Mucosa of descending colon (tissue), 3 donors: ENCODE measurements at places on chromosomes 1 and 21.

GRCh38 chr1:202807451-202807925 lies 733 bp downstream of the KDM5B start:
- DNase-seq, result peak; percentile 67

DNA sequence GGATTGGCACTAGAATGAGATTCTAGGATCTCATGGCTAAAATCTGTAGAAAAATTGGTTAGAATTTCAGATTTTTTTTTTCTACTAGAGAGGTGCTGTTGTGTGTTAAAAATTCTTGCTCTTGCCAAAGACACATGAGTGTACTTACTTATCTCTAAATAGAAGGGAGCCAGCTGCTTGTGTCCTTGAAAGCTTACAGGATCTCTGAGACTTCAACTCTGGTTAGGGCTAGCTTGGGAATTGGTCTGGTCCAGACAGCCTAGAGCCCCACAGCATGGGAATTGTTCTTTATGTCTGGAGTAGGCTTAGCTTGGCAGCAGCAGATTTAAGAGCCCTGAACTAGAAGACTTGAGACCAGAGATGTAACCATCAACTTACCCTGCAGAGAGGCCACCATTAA lies 37.3 kb downstream of the MACO1 start:
- DNase-seq, result no peak

DNA sequence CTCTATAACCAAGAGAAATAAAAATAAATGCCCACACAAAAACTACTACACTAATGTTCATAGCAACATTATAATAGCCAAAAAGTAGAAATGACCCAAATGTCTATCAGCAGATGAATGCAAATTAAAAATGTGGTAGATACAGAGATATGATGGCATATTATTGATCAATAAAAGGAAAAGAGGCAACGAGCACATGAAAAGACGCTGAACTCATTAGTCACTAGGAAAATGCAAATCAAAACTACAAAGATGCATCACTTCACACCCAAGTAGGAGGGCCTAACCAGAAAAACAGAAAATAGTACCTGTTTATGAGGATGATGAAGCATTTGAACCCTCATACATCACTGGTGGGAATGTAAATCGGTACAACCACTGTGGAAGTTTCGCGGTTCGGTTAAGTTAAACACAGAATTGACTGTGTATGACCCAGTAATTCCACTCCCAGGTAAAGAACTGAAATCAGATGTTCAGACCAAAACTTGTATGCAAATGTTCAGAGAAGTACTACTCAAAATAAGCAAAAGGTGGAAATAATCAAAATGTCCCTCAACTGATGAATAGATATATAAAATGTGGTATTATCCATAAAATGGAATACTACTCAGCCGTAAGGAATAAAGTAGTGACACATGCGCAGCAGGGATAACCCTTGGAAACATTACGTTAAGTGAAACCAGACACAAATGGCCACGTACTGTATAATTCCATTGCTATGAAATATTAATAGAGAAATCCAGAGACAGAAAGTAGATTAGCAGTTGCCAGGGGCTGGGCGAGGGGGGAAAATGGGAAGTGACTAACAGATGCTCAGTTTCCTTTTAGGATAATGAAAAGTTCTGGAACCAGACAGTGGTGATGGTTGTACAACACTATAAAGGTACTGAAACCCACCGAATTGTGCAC lies 3.1 kb downstream of the USP48 start:
- no peak for DNase-seq

GRCh38 chr1:246111570-246111969 lies 395.5 kb downstream of the SMYD3 start:
- DNase-seq, result no peak

DNA sequence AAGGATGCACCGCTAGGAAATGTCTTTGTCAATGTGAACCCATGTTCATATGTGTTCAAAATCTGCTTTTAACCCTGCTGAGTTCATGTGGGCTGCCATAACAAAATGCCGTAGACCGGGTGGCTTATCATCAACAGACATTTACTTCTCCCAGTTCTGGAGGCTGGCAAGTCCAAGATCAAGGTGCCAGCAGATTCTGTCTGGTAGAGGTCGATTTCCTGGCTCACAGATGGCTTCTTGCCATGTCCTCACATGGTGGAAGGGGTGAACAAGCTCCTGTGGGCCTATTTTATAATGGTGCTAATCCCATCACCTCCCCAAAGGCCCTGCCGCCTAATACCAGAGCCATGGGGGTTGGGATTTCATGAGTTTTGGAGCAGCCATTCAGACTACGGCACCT lies 4.6 kb upstream of the CDCP2 start:
- no peak for DNase-seq

GRCh38 chr1:220313576-220313975 lies 41.3 kb upstream of the RAB3GAP2 start:
- DNase-seq, result no peak

DNA sequence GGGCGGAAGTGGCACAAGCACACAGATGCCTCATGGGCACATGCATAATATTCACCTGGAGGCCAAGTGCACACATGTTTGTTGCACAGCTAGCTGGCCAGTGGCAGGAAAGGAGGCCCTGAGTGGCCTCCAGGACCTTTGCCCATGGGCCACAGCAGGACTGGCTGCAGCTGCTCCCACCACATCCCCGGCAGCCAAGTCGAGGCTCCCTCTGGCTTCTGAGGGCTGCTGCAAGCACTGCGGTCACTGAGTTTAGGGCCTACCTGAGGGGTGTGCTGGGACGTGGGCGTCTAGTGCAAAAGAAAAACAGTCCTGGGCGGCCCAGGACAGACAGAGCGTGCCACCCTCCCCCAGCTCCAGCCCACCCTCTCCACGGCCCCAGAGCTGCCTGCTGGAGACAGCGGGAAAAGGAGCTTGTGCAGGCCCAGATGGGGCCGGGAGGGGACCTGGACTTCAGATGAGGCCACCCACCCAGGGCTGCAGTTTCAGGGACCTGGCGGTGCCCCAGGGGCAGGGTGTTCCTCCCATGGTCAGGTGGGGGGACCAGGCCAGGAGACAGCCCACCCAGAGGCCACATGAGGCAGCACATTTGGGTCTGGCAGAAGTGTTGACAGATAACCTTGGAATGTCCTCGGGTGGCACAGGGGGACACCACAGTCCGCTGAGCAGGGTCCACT lies 265.9 kb upstream of the VAMP3 start:
- DNase-seq, result no peak

- DNase-seq, result no peak
Measured at GRCh38 chr1:160883581-160884513, 1.1 kb downstream of the ITLN1 start.

DNA sequence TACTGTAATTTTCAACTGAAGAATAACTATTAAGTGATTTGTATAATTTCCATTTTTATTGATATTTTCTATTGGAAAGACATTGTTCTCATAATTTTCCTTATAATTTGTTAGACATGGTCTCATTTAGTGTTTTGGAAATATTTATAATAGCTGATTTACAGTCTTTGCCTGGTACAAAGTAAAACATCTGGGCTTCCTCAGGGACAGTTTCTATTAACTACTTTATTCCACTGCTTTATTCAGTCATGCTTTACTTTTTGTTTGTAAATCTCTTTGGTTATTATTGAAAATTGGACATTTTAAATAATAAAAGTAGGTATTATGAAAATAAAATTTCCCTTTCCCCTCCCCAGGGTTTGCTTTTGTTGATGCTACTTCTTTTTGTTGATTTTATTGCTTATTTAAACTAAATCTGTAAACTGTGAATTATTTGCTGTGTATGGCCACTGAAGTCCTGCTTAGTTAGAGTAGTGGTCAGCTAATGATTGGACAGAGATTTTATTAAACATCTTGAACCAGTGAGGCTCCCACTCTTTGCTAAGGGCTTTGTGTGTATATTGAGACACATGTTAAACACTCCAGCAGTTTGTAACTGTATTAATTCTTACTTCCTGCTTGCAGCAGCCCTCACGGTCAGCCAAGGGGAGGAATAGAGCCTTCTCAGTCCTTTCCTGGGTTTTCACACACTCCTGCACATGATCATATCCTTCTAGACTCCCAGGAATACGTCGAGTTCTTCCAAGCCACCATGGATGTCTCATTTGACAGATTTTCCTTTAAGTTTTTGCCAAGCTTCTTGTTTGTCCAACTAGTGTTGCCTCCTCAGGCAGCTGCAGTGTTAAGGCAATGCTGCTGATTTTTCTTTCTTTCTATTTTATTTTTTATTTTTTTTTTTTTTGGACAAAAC lies 994.6 kb upstream of the PRMT6 start:
- DNase-seq, result no peak

DNA sequence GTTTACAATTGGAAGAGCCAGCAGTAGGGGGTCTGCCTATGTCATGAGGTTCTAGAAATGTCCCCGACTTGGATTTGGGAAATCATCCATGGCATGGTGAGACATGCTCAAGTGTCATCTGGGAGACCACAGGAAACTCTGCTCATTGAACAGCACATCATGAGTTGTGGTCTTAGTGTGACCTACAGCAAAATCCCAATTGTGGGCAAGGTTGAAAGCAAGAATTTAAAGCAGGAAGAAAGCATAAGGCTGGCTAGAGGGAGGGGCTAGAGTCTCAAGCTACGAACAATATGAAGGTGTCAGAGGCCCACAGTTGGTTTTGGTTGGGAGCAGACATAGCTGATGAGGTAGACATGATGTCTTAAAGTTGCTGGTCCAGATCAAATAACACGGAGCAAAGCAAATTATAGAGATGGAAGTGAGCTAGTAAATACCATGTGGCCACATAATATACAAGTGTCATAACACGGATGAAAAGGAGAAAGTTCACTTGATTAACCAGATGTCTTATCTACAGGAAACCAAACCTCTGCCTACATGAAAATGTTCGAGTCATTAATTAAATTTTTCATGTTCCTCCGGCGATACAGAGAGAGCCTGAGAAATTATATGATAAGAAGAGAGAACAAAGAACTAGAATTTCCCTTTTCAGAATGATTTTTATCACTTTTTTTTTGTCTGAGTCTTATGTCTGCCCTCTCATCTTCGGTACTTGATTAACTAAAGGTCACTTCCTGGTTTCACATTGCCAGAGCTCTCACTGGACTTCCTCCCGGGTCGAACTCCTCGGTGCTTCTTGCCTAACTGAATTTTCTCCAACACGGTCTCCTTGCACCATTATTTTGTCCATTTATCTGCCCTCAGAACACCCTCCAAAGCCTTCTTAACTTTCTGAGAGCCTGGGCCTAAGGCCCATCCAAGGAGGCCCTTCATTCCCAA lies 67.5 kb upstream of the DUSP10 start:
- no peak for DNase-seq

- DNase-seq, result peak; percentile 9
Measured at GRCh38 chr21:17370263-17370662, 142.6 kb upstream of the CXADR start.

GRCh38 chr21:14533499-14534428 lies 12.4 kb downstream of the SAMSN1 start:
- DNase-seq, result no peak

- DNase-seq, result no peak
Measured at GRCh38 chr1:191634801-191635508, 523.3 kb upstream of the RGS18 start.

DNA sequence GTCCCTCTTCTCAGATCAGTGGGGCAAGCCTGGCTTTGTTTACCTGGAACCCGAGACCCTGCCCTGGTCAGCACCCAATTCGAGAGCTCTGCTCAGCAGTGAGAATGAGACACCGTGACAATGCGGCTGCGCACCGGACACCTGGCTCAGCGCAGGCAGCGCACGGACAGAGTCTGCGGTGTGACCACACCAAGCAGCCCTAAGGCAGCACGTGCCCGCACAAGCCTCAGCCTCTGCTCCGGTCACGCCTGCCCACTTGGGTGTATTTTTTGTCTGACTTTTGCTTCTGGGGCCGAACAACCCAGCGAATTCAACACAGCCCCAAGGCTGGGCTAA lies 4.7 kb downstream of the KRTAP10-8 start:
- no peak for DNase-seq

GRCh38 chr1:214604523-214604922 lies 1.5 kb downstream of the CENPF start:
- DNase-seq, result no peak

DNA sequence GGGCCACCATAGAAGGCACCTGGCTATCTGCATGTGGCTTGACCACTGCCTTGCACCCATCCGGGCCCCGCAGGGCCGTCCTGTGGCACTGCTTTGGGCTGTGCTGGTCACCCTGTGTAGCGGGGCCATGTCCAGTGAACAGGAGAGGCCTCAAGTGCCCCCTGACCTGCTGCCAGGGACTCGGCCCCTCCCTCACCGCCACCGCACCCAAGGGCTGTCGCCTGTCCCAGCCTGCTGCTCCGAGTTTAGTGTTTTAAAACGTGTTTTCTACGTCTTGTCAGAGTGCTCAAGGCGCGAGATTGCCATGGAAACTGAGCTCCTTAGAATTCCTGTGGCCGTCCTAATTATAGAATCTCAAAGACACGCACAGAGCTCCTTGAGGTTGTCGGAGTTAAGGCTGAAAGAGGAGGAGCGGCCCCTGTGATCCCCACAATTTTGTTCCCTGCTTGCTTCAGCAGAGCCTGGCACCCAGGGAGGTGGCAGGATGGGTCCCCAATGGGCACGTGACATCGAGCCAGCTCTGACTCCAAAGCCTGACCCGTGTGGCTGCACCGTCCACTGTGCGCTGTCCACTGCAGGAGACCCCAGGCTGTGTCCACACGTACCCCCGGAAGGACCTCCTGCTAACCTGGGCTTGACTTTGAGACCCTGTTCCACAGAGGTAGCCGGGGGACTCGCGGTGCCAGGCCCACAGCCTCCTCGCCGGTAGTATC lies 66.2 kb downstream of the FAAP20 start:
- DNase-seq, result peak; percentile 14

GRCh38 chr1:193766329-193766728 lies 579.9 kb upstream of the B3GALT2 start:
- no peak for DNase-seq

- DNase-seq, result no peak
Measured at GRCh38 chr1:33410091-33410701, 20.7 kb downstream of the PHC2 start.

DNA sequence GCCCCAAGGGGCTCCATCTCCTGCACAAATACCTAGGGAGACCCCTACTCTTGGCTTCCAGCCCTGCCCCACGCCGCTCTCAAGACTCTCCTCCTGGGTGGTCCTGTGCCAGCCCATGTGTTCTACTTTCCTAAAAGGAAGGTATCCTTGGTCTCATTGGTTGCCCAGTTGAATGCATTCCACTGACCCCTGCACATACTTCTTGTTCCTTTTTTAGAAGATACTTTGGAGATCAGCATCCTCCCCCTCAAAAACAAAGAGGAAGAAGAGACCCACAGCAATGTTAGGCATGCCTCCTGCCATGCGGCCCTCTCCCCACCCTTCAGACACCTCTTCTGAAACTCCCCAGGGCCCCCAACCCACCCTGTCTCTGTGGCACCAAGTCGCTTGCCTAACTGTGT lies 4.1 kb downstream of the SLAMF9 start:
- DNase-seq, result no peak

DNA sequence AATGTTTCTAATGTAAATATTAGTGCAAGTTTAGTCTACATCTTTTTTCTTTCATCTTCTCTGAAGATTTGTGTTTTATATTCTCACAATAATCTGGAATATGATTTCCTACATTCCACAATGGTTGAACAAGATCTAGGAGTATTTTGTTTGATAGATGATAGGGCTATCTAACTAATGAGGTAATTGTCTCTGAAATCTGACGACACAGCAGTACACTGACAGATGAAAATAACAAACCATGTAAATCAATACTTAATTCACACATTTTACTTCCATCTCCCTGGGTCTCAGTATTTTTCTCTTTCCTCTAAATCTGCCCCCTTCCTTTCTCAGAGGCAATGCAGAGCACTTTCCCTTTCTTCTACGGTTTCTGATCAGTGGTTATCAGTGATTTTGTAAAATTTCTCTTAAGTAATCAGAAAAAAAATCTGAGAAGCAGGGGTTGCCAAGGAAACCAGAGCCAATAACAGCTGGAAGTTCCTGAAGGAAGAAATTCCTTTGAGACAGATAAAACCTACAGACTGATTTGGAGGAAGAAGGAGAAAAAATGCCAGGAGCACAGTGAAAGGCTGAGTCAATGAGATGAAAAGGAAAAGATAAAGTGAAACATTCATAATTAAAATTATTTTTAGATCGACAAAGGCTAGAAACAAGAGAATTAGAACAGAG lies 7.3 kb upstream of the ANKRD13C start:
- DNase-seq, result no peak
